ENCODE measurements at places on chromosomes 13 and 19. TPM values are rescaled to one million over a fixed set of nuclear protein-coding genes. Genes with fewer than 3 reads are reported as not detected.

DNA sequence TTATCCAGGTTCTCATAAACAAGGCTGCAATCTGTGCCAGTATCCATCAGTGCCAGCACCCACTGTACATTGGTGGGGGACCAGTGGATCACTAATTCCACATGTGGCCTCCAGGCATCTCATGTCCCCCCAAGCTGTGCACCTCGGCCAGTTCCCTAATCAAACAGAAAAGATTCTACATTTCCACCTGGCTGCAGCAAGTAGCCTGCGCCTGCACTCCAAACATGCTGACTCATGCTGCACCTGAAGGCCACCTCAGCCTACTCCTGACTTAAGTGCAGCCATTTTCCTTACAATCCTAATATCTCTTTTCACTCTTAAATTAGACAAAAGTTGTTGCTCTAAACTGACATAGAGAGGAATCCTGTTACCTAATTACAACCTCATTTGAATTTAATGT lies 729.4 kb upstream of the MIR17HG start:
- DNase-seq, result no peak

GRCh38 chr13:46720189-46720588 lies 76.8 kb downstream of the ESD start:
- no peak for DNase-seq

GRCh38 chr19:5016268-5016667 lies 47.4 kb downstream of the KDM4B start:
- no peak for DNase-seq

DNA sequence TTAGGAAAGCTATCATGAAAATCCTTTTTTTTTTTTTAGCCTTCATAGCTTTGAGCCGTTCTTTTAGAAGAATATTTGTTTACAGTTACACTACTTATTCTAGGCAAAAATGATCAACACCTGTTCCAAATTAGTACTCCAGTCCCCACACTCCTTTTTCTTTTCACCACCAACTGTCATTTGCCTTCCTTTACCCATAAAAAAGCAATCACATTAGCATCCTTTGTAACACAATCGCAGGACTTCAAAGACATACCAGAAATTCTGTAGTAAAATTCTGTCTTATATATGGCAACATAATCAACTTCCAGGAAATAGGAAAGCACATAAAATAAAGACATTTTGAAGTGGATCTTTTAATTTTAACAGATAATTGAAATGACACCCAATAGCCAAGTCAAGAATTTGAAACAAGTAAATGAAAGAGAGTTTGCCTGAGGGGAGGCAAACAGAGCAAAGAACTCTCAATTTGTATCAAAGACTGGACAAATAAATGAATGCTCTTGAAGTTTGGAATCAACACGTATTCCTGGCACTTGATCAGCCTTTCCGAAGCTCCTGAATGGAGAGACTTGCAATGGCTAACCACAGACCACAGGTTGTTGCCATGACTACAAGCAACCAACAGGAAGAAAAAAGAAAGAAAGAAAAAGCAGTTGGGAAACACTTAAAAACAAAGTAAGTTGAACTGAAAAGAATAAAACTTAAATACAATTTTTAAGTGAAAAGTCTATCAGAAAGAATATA lies 206.8 kb downstream of the PCDH9 start:
- peak; percentile 67 for DNase-seq

DNA sequence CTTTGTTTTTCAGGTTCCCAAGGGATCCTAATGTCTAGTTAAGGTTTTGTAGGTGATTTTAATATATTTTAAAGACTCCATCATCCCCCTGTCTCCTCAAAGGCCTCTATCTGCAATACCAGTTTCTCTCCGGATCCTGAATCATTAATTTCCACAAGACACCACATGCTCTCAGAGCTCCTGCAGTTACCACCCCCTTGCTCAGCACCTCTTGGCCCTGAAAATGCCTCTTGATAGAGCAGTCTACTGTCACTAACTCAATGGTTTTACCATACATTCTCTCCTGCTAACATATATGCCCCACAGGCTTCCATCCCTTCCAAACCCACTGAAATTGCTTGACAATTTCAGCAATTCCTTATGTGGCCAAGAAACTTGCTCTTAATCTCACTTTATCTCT lies 1.9 kb upstream of the PEG3 start:
- no peak for DNase-seq

- no peak for DNase-seq
These were observed 24.0 kb downstream of the FGF9 start for GRCh38 chr13:21694831-21695230.

GRCh38 chr19:15199661-15200552 lies 888 bp downstream of the NOTCH3 start:
- no peak for DNase-seq

- no peak for DNase-seq
These were observed 538.9 kb downstream of the RFC3 start for GRCh38 chr13:34356686-34357434.

- peak; percentile 79 for DNase-seq
These were observed at the start of gene CRTC1 for GRCh38 chr19:18683109-18683957. Gene CRTC1 (plus strand): TSS chr19:18683680. CDS start chr19:18683703, 23 bp downstream.

DNA sequence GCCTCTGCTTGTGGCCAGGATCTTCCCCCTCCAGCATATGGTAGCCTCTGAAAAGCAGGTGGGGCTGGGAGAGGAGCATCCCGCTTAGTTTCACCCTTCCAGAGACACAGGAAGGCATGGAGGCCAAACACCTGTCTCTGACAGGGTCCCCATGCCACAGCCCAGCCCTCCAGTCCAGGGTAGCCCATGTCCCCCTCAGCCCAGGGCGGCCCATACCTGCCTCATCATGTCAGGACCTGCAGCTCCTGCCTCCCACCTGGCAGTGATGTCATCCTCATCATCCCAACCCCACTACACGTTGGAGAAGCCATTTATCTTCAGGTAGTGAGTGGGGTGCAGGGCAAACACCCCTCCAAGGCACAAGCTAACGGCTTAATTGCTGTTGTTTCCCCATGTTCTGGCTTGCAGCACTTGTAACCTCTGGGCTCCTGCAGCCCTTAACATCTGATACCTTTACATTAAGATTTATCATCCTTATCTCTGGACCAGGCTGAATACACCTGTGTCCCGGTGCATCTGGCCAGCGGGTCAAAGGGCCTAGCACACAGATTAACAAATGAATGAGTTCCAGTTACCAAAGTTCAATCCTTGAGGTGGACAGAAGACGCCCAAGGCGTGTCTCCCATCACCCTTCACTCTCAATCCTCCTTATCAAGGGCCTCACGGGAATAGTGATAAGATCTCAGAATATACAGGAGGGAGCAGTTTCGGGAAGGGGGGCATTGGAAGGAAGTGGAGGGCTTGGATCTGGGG lies 22.2 kb downstream of the ZNF175 start:
- no peak for DNase-seq

DNA sequence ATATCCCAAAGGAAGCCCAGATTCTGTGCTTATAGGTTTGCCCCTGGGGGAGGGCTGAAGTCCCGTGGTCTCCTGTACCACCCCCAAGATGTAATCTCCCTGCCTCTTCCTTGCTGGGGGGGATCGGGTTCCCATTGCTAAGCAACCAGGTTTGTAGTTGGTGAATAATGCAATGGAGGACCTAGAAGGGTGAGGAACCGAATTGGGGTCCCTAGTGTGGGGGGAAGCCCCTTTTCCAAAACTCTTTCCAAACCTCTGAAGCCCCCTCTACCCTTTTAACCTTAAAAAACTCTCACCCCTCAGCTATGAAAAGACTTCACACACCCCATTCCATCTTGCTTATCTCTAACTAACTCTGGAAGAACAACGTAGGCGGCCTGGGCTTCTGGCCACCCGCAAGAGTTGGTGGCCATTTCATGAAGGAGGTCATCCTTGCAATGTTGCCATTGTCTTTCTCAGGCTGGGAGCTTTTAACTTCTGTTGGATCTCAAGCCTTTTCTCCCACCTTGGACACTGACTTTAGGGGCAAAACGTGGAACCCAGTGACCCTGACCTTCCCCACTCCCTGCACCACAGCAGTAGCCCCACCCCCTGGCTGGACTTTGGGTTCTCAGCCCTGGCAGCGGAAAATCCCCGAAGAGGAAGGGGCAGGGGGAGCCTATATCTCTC lies 661 bp downstream of the PALM3 start:
- peak; percentile 31 for DNase-seq

DNA sequence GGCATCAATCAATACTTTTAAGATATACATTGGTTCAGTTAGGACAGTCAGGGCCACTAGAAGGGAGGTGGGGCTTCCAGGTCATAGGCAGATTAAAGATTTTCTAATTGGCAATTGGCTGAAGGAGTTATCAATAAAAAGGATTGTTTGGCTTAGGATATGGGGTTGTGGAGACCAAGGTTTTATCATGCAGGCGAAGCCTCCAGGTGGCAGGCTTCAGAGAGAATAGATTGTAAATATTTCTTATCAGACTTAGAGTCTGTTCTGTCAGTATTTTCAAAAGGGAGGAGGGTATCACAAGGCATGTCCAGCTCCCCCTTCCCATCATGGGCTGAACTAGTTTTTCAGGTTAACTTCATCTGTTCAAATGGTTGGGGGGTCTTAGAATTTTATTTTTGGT lies 77.4 kb upstream of the FARP1 start:
- no peak for DNase-seq

GRCh38 chr19:7371001-7371400 lies 22.3 kb downstream of the ARHGEF18 start:
- no peak for DNase-seq

GRCh38 chr13:27966641-27967202 lies 2.4 kb downstream of the CDX2 start:
- no peak for DNase-seq

DNA sequence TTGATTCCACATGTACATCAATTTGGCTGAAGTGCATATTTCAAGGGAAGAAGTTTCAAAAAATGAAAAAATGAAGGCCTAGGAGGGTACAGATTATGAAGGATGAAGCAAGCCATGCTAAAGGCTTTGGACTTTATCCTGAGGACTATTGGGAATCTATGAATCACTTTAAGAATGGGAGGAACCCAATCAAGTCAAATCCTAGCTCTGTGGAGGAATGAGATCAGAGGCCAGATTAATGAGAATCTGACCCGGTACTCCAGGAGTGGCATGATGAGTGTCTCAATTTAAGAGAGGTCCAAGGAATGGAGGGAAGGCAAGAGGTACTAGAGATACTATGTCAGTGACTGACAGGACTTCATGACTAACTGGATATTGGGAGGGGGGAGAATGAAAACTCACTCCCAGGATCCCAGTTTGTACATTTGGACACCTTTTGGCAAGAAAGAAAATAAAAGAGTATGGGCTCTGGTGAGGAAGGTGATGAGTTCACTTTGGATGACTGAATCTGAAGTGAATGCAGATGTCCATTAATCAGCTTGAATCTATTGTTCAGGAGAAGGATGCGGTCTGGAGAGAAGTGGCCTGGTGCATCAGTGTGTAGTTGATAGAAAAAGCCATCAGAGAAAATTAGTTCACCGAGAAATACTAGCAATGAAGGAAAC lies 349.0 kb downstream of the EFNB2 start:
- peak; percentile 14 for DNase-seq

DNA sequence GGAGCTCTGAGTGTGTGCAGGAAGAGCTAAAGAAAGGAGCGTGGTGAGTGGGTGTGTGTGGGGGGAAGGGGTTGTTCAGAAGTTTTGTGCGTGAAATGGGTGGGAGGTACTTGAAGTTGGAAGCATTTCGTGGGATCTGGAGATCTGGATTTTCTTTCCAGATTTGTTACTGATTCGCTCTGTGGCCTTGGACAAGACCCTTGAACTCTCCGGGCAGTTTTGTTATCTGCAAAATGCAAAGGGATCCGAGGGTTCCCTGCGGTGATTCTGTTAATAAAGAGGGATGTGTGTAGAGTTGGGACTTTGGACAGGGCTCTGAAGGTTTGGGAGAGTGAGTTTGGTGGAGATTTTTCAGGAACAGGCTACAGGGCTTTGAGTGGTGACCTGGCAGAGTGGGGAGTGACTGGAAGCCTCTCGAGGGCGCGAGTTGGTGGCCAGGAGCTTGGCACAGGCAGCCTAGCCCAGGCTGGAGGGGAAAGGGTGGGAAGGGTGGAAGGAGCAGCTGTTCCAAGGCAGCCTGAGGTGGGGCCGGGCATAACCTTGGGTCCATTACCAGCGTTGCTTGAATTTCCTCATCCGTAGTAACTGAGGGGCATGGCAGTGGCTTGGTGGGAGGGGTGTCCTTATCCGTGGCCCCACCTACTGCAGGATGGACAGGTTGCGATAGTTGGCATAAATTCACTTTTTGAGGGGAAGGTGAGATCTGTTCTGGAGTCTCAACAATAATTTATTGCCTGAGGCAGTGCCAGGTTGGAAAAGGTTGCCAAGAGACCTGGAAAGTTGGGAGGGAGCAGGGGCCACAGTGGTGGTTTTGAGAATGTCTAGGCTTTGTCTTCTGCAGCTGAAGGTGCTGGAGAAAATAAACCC lies 2.1 kb downstream of the ACTN4 start:
- DNase-seq, result peak; percentile 41

GRCh38 chr13:109904218-109904617 lies 117.8 kb upstream of the IRS2 start:
- no peak for DNase-seq

DNA sequence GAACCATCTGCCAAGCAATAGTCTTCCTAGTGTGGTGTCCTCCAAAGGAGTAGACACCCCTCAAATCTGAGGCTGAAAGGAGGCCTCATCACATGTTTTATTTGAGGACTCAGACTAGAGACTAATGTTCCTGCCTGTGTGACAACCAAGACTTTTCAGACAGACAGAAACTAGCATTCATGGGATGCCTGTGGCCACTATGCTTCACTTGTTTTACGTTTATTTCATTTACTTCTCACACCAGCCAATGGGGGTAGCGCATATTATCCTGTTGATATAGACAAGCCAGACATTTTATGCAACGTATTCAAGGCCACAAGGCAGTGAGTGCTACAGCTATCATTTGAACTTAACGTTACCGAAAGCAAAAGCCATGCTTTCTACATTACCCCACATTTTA lies 391.7 kb upstream of the HTR2A start:
- DNase-seq, result no peak

- DNase-seq, result no peak
These were observed 87.1 kb downstream of the ATP11A start for GRCh38 chr13:112776971-112777370.

NFKBIB gene
- 8.0 TPM for total RNA-seq

FKRP gene
- 13.2 TPM for total RNA-seq

WDR88 gene
- total RNA-seq, result not detected

LONP1 gene
- total RNA-seq, result 130 TPM

GPR183 gene
- not detected for total RNA-seq

EPS8L1 gene
- total RNA-seq, result 0.63 TPM

PRTN3 gene
- not detected for total RNA-seq

SLC5A5 gene
- not detected for total RNA-seq

NRTN gene
- total RNA-seq, result not detected

BCL2L12 gene
- 6.1 TPM for total RNA-seq

MISP gene
- total RNA-seq, result 0.09 TPM

AXL gene
- 305 TPM for total RNA-seq

CFAP97D2 gene
- total RNA-seq, result not detected
